Neuronal stem cell (in vitro differentiated cells): ENCODE measurements at places on chromosomes 16 and 17.

DNA sequence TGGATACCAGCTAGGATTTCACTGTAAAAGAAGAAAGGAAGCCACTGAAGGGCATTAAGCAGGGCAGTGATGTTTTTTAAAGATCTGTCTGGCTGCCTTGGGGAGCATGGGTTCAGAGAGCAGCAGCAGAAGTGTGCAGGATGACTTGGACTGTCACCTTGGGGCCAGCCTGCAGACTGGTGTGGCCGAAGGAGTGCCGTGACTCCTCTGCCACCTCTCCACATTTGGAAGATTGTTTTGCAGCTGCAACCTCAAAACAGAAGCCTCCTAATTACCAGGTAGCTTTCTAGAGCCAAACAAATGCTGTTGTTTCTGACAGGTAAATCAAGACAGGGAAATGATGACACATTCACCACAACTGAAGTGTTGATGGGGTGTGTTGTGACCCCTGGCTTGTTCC, 681.4 kb downstream of the WWOX start:
- no peak for DNase-seq

GRCh38 chr16:67001726-67002125, 13.3 kb downstream of the CES4A start:
- DNase-seq = no peak

- DNase-seq = no peak
Observed at GRCh38 chr16:49469930-49470451, 96.4 kb downstream of the C16orf78 start.

DNA sequence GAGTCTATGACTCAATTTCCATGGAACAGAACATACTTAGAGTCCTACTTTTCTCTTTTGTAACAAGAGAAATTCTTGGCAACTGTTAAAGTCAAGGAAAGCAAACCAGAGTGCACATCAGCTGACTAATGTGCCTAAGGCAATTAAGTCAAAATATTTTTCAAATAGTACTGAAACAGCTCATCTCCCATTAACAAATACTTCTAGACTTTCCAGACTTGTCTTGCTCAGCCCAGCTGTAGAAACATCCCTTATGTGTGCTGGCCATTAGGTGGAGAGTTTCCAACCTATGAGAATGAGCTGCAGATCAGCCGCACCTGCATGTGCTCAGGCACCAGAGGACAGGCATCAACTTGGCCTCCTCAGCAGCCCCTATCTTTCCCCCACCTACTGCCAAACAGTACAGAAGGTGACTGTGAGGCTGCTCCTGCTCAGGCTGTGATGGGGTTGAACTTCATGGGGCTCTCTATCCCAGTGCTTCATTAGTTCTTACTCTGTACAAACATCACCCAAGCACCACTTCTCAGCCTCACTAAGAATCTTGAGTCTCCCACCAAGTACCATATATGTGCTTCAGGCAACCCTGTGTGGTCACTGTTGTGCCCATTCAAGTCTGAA, 32.2 kb downstream of the TEX2 start:
- DNase-seq = no peak

- no peak for DNase-seq
Observed at GRCh38 chr17:47945080-47945479, 3.7 kb downstream of the PNPO start.

DNA sequence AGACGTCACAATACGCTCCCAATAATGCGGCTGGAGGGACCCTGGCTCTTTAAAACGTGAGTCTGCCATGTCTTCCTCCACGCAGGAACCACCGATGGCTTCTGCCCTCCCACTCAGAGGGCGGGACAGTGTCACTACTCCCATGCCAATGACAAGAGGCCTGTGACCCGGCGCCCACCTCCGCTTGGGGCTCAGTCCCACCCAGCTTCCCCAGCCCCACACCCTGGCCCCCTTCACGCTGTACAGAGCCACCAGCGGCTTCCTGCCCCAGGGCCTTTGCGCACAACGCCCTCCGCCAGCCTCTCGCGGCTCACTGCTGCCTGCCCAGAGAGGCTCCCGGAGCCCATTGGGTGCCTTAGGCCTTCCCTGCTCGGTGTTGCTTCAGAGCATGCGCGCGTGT, 29.5 kb upstream of the ZNF469 start:
- no peak for DNase-seq

DNA sequence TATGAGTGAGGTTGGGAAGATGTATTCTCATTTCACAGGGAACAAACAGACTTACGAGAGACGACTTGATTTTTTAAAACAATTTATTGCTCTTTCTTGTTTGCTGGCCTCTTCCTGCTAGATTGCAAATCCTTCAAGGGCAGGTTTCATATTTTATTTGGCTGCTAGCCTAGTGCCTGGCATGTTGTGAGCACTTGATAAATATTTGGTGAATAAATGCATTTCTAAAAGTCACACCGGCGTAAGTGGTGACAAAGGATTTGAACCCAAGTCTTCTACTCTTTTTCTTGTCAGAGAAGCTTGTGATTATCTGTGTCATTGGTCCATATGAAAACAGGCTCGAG, 1.4 kb downstream of the WWP2 start:
- DNase-seq = no peak

- no peak for DNase-seq
Observed at GRCh38 chr16:26442321-26442720, 624.4 kb upstream of the C16orf82 start.
